ENCODE measurements at places on chromosomes 2 and 18.

- peak; percentile 74 for DNase-seq
Observed at GRCh38 chr2:231613663-231614558, 21.2 kb downstream of the TEX44 start.

DNA sequence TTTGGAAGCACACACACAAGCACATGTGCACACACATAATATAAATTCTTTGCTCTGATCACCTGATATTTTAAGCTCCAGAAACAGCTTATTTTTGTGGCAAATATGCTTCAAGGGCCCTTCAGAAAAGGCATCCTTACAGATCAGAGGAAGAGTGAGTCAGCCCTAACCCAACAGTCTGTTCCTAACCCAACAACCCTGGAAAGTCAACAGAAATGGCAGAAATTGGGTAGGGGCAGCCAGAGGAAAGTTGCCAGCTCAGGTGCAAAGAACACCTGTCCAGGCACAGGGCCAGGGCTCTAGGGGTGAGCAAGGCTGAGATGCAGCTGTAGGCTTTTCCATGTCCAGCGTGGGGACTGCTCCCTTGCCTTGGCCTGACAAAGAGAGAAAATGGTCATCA lies 6.4 kb upstream of the NCKAP5 start:
- DNase-seq: no peak

DNA sequence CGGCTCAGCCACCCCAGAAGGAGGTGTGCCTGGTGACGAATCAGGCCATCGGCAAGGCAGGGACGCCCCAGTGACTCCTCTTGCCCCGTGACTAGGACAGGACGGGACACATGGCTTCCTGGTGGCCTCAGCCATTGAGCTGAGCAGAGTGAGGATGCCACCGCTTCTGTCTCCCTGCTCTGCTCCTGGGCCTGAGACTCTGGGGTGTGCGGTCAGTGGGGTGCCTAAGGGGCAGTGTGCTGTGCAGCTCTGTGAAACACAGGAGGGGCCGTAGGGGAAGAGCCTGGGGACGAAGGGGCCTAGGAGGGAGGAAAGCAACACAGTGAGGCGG lies 24.3 kb downstream of the IGFBP5 start:
- no peak for DNase-seq

GRCh38 chr2:191299010-191299409 lies 53.8 kb downstream of the MYO1B start:
- no peak for DNase-seq

GRCh38 chr2:203404996-203405395 lies 76.8 kb downstream of the ABI2 start:
- no peak for DNase-seq

DNA sequence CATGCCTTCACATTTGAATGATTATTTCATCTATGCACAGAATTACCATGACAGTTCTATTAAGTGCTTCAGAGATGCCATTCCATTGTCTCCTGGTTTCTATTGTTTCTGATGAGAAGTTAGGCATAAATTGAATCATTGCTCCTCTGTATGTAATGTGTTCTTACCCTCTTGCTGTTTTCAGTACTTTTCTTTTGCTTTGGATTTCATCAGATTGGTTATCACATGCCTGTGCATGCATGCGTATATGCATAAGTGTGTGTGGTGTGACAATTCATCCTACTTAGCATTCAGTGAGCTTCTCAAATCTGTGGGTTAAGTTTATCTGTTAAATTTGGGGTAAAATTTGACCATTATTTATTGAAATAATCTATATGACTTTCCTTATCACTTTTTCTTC lies 263.3 kb upstream of the RND3 start:
- no peak for DNase-seq

DNA sequence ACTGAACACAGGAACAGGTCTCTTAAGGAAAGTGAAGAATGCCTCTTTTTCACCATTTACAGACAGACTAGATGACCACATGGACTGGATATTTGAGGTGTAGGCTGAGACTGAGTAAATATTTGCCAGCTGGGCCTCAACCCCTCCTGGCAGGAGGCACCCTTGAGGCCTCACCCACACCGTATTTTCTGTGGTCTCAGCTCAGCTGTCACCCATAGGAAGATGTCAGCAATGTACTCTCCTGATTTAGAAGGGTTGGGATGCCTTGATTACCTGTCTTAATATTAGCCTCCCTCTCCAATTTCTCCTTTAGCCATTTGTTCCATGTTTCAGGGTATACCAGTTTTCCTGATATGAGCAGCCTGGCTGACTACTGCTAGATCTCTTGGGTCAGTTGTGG lies 20.3 kb downstream of the ADCYAP1 start:
- DNase-seq: no peak

GRCh38 chr18:8911408-8912340 lies 190.8 kb upstream of the NDUFV2 start:
- DNase-seq: no peak

GRCh38 chr2:8316356-8316755 lies 365.5 kb upstream of the ID2 start:
- no peak for DNase-seq

DNA sequence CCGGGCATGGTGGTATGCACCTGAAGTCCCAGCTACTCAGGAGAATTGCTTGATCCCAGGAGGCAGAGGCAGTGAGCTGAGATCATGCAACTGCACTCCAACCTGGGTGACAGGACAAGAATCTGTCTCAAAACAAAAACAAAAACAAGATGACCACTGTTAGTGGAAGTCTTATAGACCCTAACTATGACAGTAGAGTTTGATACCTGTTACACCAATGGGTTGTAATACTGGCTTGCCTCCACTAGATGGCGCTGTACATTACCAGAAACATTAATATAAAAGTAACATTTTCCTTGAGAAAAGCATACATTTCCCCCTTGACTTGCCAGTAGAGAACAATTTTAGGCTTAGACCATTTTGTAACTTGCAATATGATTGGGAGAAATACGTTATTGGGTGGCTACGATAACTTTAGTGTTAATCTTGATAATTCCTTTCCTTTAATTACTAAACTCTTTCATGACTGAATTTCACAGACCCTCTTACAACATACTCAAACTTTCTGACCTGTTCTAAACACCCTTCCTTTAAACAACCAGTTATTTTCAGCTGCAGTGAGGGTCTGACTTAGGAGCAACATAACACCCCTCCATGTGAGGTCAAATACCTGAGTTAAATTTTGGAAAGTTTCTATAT lies 19.5 kb downstream of the SLC25A52 start:
- peak; percentile 54 for DNase-seq

- DNase-seq: no peak
Observed at GRCh38 chr2:152410165-152410597, 75.2 kb downstream of the FMNL2 start.

DNA sequence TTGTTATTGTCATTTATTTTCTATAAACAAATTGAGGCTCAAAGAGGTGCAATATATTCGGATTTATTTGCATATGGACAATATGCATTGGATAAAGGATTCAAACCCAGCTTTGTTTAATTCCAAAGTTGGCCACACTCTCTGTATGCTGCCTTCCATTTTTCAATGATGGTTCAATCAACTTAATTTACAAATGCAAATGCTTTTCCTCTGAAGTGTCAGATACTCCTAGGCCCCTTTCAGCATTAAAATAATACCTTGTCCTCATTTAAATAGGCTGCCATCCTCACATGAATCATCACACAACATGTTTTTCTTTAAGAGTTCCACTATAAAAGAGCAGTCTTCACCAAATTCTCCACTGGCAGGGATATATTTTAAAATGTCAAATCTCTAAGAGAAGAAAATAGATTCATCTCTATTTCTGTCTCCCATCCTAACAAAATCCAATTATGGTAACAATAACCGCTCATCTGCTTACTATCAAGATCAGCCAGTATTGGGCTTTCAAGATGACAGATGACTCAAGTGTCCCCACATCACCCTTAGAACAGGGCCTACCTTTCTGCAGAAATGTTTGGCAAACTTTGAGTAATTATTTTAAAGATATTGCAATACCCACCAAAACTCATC lies 114.8 kb downstream of the SCG2 start:
- DNase-seq: no peak

- no peak for DNase-seq
Observed at GRCh38 chr18:11877497-11878135, 26.4 kb downstream of the CHMP1B start.

DNA sequence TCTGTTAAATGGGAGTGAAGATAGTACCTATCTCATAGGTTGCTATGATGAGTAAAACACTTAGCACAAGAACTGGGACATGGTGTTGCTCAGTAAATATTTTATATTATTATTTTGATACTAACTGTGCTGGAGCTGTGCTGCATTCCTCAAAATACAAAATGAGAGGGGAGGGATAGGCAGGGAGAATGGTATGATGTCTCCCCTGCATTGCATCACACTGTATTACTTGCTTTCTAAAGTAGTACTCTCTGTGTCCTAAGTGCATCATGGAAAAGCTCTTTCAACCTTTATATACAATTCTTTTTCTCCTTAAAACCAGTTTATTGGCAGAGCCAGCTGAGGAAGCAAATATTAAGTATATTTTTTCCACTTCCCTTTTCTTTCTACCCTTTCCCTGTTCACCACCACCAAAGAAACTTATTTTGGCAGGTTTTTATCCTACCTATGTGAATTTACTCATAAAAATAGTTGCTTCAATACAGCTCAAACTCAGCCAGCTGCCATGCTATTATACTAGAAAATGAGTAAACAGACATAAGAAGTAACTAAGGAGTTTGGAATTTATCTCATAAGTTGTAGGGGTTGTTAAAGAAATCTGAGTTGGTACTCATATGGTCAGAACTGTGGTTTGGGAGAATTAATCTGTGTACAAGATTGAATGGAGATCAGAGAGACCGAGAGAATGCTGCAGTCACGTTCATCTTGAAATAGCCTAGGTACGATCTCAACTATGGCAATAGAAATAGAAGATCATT lies 60.3 kb downstream of the EHBP1 start:
- DNase-seq: no peak

DNA sequence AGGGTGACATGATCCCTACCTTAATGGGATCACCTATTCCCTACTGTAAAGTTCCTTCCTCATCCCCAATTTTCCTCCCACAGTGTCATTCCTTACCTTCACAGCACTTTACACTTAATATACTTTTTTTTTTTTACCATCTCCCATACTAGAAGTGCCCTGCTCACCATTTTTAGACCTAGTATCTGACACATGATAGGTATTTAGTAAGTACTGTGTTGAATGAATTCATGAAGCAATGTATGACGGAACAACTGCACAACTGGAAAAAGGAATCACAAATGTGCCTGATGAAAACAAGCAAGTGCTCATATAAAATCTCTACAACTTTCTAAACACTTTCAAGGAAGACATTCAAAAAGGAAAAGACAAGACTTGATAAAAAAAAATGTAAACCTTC lies 77.0 kb upstream of the ST8SIA5 start:
- DNase-seq: no peak

GRCh38 chr2:101083613-101084012 lies 67.6 kb downstream of the TBC1D8 start:
- no peak for DNase-seq

GRCh38 chr18:59669872-59670657 lies 27.2 kb downstream of the CCBE1 start:
- no peak for DNase-seq

DNA sequence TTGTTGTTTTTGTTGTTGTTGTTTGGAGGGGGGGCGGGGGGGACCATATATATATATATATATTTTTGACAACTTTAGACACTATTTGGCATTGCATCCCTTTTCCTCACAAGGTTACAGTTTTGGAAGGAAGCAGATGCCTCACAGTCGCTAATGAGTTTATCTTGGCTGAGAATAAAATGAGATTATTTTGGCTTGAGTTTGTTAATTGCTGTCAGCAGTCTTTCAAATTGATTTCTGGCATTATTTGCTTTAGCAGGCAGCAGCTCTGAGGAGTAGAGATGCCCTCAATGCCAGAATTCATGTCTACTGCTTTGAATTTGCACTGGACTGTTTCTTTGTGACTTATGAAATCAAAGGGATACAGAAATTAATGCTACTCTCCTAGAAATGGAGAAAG lies 595.2 kb upstream of the HNMT start:
- DNase-seq: no peak

DNA sequence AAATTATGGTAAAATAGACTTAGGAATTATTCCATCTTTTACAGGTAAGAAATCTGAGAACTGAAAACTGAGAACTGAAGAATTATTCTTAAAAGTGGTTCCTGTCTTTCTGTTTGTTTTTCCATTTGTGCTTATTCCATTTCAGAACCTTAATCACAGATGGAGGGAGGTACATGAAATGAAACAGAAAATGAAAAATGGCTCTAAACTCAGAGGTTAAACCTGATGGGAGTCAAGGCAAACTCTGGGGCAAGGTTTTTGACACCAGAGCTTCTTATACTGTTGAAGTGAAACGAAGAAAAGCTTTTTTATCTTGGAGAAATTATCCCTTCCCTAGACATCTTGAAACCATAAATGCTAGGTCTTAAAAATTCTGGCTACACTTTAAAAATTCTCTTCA lies 182.1 kb downstream of the ZNF804A start:
- DNase-seq: no peak

DNA sequence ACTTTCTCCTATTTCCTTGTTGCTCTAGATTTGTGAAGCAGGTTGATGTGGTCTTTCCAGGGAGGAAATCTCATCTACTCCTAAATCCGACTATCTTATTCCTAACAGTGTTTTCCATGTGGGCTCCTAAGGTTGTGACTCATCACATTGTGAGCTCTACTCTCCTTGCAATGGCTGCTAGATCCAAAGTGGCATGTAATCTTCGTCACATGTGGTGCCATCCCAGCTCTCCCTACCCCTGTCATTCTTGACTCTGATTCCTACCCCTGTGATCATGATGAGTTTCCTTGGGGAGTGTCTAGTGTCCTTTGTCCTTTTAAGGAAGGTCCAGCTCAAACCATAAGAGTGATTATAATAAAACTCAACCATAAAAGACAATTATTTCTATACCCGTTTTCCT lies 47.3 kb upstream of the GULP1 start:
- DNase-seq: no peak

- DNase-seq: no peak
Observed at GRCh38 chr2:211451642-211452041, 895.2 kb downstream of the CPS1 start.

GRCh38 chr2:64213532-64214275 lies 69.5 kb upstream of the PELI1 start:
- DNase-seq: no peak

DNA sequence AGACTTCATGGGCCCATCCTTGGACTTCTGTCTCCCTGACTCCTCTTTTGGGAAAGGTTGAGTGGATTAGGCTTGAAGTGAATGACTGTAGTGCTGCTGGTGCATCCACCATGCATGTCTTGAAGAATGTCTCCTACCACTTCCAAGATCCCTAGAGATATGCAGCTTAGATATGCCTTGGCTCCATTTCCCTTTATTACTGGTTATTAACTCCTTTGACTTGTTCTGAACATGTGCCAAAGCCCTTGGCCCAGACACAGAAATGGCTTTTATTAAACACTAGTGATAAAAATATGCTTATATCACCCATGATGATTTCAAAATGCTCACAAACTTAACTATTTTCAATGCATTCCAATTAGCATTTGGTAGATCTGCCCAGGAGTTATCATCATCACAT lies 90.0 kb upstream of the SLC14A2 start:
- DNase-seq: no peak

- DNase-seq: no peak
Observed at GRCh38 chr2:160522951-160523710, 29.5 kb upstream of the RBMS1 start.
